ENCODE measurements at places on chromosomes 4 and X. TPM values are rescaled to one million over a fixed set of nuclear protein-coding genes. Genes with fewer than 3 reads are reported as not detected.

Gene ARMCX4
- total RNA-seq = 22.0 TPM

- no peak for DNase-seq
Observed at GRCh38 chrX:2697741-2698299, 6.7 kb downstream of the CD99 start.

- DNase-seq = no peak
Observed at GRCh38 chr4:145490361-145490760, 8.7 kb downstream of the SMAD1 start.

DNA sequence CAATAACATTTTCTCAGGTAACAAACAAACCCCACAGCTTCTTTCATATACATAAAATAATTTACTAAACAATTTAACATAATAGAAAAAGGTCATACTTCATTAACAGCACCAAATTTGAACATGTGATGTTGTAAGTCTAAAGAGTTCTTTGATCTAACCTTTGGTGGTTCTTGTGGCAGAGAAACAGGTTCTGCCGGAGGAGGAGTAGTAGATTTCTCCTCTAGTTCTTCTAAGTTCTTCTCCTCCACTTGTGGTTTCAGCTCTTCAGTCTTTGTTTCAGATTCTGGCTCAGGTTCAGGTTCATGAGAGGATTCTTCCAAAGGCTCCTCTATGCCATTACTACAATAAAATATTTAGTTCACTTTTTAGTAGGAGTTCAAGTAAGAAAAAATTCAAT is 18.3 kb downstream of the G3BP2 start:
- DNase-seq = no peak
